ENCODE measurements at places on chromosomes 4 and X.

- peak; percentile 35 for DNase-seq
Measured at GRCh38 chr4:88219099-88219498, 60.7 kb upstream of the ABCG2 start.

DNA sequence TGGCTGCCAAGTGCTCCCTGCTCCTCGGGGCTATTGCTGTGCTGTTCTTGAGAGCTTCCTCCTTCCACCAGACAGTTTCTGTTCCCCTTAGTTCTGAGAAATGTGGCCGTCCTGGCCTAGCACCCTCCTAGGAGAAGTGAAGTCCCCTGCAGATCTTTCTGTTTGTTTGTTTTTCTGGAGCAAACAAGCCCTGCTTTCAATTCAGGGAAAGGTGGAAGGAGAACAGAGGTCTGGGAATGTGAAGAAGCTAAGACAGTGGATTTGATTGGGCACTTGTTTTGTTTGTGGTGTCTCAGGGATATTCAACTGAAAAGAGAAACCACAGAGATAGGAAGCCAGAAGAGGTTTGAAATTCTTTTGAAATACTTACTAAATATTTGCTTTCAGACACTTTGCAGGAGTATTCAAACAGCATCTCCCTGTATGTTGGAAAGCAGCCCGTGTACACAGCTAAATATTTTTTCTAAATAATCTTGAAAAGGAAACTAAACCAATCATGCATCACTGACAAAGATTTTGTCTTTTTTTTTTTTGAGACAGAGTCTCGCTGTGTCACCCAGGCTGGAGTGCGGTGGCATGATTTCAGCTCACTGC lies 36.5 kb upstream of the PPM1K start:
- peak; percentile 8 for DNase-seq

GRCh38 chrX:24260842-24261550 lies 52.9 kb downstream of the SUPT20HL2 start:
- no peak for DNase-seq

GRCh38 chrX:66130469-66130868 lies 33.6 kb upstream of the HEPH start:
- no peak for DNase-seq

GRCh38 chrX:109928596-109929335 lies 74.1 kb upstream of the TMEM164 start:
- DNase-seq = peak; percentile 14

- DNase-seq = no peak
Measured at GRCh38 chr4:10872833-10873517, 188.4 kb upstream of the CLNK start.

DNA sequence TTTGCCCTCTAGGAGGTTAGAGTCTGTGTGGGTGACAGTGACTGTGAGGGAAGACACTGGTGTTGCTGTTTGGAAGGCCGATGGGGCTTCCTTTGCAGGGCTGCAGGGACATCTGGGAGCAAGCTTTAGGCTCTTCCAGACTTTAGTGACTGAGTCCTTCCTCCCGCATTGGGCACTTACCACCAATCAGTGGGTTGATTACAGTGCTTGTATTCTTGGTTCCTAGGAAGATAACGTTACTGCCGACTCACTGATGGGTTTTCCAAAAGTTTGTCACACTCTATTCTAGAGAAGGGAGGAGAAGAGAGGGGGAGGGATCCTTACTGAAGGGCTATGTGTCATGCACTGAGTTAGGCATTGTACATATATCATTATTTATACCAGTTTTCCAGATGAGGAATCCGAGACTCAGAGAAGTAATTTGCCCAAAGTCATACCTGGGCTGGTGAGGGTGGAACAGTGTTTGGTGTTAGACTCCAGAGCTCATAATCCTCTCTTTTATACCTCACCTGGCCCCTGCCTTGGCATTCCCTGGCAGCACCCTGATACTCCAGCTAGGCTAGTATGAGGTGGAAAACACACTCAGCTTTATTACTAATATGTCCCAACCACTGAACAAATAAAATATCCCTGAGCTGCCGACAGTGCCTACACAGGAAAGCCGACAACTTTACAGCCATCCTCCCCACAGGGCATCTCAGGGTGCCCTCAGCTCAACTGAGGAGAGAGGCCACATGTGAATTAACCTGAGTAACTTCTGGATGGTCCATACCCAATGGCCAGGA lies 3.8 kb downstream of the CHST7 start:
- DNase-seq = no peak

DNA sequence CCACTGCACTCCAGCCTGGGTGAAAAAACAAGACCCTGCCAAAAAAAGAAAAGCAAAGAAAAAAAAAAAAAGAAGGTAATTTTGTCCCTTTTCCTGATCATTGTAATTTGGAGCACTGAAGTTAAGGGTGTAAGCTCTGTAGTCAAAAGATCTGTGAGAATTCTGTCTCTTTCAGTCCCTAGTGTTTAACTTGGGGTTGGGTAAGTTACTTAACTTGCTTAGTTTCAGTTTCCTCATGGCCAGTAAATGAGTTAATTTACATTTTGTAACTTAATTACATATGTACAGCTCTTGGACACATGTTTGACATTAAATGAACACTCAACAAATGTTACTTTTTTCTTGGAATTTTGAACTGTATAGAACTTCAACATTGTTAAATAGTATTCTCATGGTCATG lies 10.9 kb upstream of the UBE2K start:
- no peak for DNase-seq

DNA sequence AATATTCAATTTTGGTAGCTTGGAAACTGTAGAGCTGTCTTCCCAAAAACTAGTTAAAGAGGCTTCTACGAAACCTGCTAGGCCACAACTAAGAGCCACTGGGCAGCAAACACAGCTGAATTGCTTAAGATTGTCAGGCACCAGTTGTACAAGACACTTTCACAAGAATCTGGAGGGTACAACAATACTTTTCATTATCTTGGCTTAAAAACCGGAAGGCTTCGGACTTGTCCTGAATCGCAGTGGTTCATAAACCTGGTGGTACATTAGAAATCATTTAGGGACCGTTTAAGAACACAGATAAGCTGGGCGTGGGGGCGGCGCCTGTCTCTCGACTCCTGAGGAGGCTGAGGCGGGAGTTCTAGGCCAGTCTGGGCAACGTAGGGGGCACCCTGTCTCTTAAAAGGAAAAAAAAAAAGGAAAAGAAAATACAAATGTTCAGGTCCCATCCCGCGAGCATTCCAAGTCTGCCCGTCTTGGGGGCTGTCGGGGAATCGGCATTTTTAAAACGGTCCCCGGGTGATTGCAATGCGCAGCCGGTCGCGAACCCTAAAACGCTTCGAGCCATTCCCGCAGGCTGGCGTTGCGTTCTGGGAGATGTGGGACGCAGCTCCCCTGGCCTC lies 763 bp downstream of the PYURF start:
- DNase-seq = peak; percentile 63

- DNase-seq = no peak
Measured at GRCh38 chr4:26322346-26322745, 1.5 kb downstream of the RBPJ start.

DNA sequence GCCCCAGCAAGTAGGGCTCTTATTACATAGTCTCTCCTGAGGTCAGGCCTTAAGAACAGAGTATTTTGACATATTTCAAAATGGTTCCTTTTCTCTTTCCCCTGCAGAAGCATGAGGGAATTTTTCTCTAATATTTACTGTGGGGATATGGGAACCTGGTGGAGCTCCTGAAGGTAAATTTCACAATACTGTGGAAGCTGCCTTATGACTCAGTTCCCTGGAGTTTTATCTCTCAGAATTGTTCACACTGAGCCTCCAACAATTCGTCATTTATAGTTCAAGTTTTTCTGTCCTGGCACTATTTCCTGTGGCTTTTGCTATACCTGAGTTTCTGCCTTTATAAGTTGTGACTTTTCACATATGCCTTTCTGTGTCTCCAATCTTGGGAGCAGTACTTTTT lies 607.2 kb upstream of the NDST4 start:
- DNase-seq = no peak

- no peak for DNase-seq
Measured at GRCh38 chrX:47047989-47048388, 30.3 kb upstream of the RGN start.

DNA sequence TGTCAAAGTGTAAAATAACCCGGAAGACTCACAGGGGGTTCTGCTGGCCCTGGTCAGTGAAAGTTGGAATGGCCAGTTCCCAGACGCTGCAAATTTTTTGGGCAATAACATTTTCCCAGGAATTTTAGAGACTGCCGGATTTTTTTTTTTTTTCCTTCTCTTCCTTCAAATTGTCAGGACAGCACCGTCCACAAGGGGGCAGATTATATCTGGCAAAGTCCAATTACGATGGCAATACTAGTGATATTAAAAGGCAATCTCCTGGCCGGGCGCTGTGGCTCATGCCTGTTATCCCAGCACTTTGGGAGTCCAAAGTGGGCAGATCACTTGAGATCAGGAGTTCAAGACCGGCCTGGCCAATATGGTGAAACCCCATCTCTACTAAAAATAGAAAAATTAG lies 20.5 kb downstream of the SLC25A5 start:
- peak; percentile 51 for DNase-seq

DNA sequence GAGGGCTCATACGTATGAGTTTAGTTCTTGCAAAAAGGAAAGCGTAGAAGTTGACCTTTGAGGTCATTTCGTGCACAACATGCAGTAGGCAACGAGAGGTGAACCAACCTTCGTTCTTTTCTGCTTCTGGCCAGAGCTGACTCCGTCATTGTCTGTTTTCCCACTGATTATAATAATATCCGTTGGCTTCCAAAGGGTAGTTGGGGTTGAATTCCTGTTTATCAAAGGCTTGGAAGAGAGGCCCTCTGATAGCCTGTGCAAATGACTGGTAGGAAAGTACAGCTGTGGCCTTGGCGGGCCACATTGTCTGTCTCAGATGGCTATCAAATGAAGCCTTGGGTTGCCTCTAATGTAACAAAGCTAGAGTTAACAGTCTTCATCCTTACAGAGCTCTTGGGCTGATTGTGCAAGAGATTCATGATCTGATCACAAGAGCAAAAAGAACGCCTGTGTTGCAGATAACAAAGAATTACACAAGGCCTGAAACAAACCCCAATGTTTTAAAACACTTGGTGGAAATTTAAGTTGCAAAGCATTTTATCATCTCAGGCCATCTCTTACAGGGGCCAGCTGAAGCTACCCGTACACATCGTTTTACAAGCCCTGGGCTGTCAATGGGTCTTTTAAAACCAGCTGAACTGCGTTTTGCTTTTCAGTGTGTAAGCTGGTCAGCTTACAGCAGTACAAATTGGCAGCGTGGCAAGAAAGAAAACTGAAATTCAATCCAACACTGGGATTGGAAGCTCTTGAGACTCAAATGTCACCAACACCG lies 46.1 kb upstream of the FAM9C start:
- DNase-seq = no peak

- peak; percentile 66 for DNase-seq
Measured at GRCh38 chrX:71989768-71990426, 79.3 kb downstream of the NHSL2 start.

- no peak for DNase-seq
Measured at GRCh38 chrX:71095981-71096759, 519 bp downstream of the FOXO4 start.

GRCh38 chrX:129976441-129976840 lies 6.0 kb upstream of the BCORL1 start:
- DNase-seq = no peak

- DNase-seq = no peak
Measured at GRCh38 chr4:80101071-80101791, 28.2 kb upstream of the ANTXR2 start.

GRCh38 chr4:88225232-88226105 lies 58.9 kb downstream of the PPM1K start:
- peak; percentile 29 for DNase-seq

- DNase-seq = no peak
Measured at GRCh38 chrX:130032552-130032951, 50.1 kb downstream of the BCORL1 start.

GRCh38 chr4:145019346-145019745 lies 78.7 kb downstream of the ANAPC10 start:
- no peak for DNase-seq

GRCh38 chr4:17544831-17545234 lies 29.9 kb downstream of the CLRN2 start:
- DNase-seq = peak; percentile 58

DNA sequence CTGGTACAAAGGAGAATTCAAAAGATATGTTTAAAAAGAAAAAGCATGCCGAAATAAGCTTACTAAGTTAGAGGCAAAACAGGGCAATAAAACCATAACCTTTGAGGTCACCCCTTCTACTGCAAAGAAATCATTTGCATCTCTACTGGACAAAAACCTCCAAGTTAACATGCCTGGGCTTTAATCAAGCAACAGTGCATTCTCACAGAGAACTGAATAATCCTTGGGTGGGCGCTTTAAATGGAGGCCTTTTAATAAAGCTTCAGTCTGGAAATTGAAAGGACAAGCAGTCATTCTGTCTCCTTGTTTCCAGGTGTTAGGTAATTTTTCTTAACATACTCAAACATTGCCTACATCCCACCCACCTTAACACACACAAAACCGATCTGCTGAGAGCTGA lies 34.6 kb upstream of the SMS start:
- no peak for DNase-seq

- no peak for DNase-seq
Measured at GRCh38 chr4:24642981-24643547, 58.7 kb upstream of the DHX15 start.

GRCh38 chrX:155115174-155115819 lies 44.0 kb downstream of the BRCC3 start:
- DNase-seq = no peak

GRCh38 chr4:62243895-62244294 lies 1043.8 kb downstream of the ADGRL3 start:
- no peak for DNase-seq

DNA sequence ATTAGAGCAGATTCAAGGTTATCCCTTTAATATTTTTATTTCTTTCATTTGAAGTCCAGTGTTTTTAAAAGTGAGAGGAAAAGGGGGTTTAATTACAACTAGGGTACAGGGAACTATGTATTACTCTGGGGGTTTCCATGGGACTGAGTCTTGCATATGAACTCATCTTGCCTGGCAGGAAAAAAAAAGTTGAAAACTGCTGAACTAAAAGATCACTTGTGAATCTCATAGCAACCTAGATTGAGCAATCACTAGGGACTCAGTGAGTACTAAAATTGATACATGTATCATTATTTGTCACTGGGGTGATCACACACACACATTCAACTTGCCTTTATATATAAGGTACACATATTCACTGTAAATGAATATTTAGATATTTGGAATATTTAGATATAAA lies 180.7 kb upstream of the SFRP2 start:
- no peak for DNase-seq

- no peak for DNase-seq
Measured at GRCh38 chrX:23194885-23195554, 139.6 kb upstream of the PTCHD1 start.

Measured in head of caudate nucleus (tissue), 42 donors.